Activated T-helper 1 cell treated with anti-CD3 and anti-CD28 coated beads, Interleukin-12 subunit alpha, Interleukin-12 subunit beta, Interleukin-2, Interleukin-4 antibody, amounts not matched to agents 30 ng/mL and 10 ng/mL and 1 ng/mL, durations not matched to agents 14 hours and 24 hours and 36 hours (primary cell): ENCODE measurements at places on chromosomes 5 and 9.

DNA sequence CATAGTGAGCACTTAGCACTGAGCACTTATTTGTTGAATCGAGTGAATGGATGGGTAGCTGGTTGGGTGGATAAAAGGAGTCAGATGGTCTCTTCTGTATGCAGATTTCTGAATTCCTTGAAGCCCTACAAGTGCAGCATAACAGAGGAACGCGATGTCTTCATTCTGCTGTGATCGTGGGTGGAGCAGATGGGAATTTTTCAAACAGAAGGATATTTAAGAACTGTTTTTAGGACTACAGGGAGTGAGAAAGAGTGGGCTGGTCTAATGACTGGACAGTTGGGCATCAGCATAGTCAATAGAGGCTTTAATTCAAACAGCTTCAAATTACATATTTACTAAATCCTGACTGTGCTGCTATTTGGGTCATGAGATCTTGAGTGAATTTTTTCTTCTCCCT is 253.2 kb downstream of the CEMIP2 start:
- H3K36me3 ChIP-seq: no peaks in the 10 kb centered on the region
- H3K27me3 ChIP-seq: peaks cover 5% of the 10 kb centered on the region
- no peak overlapping the region for H3K27ac ChIP-seq
- DNase-seq: no peak
- no peaks in the 10 kb centered on the region for H3K4me1 ChIP-seq

DNA sequence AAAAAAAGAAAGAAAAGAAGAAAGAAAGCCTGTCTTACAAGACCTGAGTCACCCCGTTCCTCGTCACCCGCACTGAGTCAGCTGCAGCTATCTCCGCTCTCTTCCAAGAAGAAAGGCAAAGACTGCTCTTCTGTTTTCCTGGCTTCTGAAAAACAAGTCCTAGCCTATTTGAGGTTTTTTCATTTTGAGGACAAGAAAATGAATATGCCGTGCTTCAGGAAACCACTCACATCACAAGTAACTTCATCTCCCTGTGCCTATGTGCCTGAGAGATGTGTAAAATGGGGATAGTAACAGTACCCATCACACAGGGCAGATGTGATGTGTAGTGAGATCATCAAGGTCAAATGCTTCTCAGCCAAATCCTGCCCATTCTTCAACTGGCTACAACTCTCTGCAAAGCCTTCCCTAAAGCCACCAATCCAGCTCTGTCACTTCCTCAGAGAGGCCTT is 78.4 kb downstream of the GLDC start:
- peaks cover 26% of the 10 kb centered on the region for H3K4me1 ChIP-seq
- H3K27me3 ChIP-seq: peaks cover 6% of the 10 kb centered on the region
- H3K27ac ChIP-seq: peak overlapping the region; percentile 80
- peak; percentile 9 for DNase-seq

- H3K4me1 ChIP-seq: no peaks in the 10 kb centered on the region
- no peaks in the 10 kb centered on the region for H3K36me3 ChIP-seq
- DNase-seq: no peak
- no peaks in the 10 kb centered on the region for H3K27me3 ChIP-seq
- H3K4me3 ChIP-seq: no peak overlapping the region
Measured at GRCh38 chr5:92081958-92082712, 699.0 kb upstream of the ARRDC3 start.

DNA sequence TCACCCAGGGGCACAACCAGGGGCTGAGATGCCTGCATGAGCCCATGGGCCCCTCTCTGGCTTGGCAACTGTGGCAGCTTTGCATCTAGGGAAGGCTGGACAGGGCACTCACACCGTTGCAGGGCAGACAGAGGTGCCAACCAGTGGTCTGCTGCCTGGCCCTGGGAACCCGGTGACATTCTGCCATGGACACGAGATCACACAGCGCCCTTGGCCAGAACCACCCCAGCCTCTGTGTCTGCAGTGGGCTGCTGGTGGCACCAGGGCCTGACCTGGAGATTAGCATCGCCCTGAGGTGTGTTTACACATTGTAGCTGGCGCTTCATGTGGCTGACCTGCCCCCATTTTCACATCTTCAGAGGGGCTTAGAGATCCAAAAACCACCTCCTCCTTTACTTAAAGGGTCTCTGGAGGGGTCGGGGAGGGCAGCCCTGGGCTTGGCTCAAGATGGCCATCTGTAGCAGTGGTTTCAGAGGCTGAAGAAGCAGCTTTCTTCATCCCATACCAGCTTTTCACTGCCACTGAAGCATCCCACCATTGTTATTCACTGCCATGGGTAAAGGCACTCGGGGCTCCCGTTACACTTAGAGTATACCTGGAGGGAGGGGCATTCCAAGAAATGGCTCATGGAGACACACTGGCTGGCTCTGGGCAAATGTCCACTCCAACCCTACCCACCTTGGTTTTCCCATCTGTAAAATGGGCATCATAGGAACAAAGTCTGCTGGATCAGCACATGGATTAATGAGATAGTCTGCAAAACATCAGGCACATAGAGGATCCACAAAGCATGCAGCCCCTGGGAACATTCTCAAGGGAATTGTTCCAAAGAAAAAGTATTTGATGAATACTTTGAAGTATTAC is 11.4 kb downstream of the DCANP1 start:
- no peak for DNase-seq
- no peak overlapping the region for H3K4me3 ChIP-seq
- no peaks in the 10 kb centered on the region for H3K4me1 ChIP-seq
- no peaks in the 10 kb centered on the region for H3K36me3 ChIP-seq
- peaks cover 12% of the 10 kb centered on the region for H3K27me3 ChIP-seq
- H3K27ac ChIP-seq: no peak overlapping the region

GRCh38 chr5:138180183-138180782 is 1.4 kb downstream of the KIF20A start:
- DNase-seq: peak; percentile 16
- no peaks in the 10 kb centered on the region for H3K27me3 ChIP-seq
- H3K36me3 ChIP-seq: peaks cover 39% of the 10 kb centered on the region
- H3K27ac ChIP-seq: peak overlapping the region; percentile 59

DNA sequence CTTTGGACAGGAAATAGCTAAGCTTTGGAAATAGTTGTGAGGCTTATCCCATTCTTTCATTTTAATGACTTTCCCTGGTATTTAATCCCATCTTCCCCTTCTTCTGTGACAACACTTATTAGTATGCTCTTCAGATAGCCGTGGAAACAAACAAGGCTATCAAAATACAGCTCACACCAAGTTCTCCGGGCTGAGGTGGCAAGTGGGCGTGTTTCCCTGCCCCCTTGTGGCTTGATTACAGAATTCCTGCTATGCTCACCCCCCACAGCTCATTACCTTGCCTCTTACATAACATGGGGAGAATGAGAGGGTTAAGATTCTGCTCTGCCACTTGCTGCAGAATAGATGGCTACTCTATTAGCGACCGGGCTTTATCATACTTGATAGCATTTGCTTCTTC is 437.1 kb upstream of the TLE4 start:
- H3K36me3 ChIP-seq: no peaks in the 10 kb centered on the region
- H3K4me3 ChIP-seq: no peak overlapping the region
- no peak for DNase-seq
- no peaks in the 10 kb centered on the region for H3K27me3 ChIP-seq
- no peak overlapping the region for H3K27ac ChIP-seq

DNA sequence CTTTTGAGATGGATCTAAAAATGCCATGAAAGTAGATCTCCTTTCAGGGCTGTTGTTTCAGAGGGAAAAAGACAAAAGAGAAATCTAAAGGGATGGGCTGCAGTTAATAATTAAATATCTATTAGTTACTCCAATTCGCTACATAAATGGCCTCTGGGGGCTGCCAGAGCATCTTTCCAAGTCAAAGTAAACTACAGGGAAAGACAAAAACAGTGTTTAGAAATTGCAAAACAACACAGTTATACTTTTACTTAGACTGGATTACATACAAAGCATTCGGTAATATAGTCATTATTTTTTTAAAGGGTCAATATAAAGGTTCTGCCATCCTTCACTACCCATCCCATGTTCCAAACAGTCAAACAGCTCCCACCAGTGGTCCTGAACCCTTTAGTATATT is 853.5 kb upstream of the DMAC1 start:
- H3K27ac ChIP-seq: no peak overlapping the region
- H3K27me3 ChIP-seq: no peaks in the 10 kb centered on the region
- no peaks in the 10 kb centered on the region for H3K36me3 ChIP-seq
- H3K4me3 ChIP-seq: no peak overlapping the region

DNA sequence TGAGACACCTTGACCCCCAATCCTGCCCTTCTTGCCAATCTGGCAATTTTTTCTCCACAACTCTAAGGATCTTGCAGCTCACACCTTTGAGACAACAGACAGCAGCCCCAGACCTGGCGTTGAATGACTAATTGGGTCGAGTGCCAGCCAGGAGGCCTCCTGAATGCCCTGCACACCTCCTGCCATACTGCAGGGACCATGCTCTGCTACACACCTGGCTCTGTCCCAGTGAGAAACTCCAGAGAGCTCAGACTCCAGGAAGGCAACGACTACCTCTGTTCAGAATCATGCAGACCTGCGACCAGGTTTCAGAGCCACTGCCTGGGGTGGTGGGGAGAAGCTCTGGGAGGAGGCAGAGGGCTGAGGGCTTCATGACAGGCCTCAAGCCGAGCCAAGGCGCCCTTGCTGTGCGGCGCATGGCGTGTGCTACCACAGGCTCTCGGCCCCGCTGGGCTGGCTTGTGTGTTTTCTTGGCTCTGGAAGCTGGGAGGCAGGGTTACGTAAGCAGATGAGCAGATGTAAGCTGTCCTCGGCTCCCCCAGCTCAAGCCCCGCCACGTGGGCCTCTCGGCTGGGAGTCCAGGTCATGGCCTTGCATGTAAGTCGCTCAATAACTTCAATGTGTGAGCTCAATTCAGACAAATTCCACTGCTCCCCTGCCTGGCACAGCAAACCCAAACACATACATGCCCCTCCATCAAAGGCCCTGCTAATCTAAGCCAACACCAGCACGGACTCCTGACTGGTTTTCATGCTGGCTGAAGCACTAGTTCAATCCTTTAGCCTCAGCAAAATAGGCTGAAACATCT is 27.5 kb downstream of the B4GALT1 start:
- no peak overlapping the region for H3K4me3 ChIP-seq
- no peaks in the 10 kb centered on the region for H3K27me3 ChIP-seq
- peak overlapping the region; percentile 78 for H3K27ac ChIP-seq
- peaks cover 21% of the 10 kb centered on the region for H3K36me3 ChIP-seq
- DNase-seq: no peak
- peaks cover 76% of the 10 kb centered on the region for H3K4me1 ChIP-seq

- peaks cover 2% of the 10 kb centered on the region for H3K36me3 ChIP-seq
- no peak overlapping the region for H3K27ac ChIP-seq
- H3K4me3 ChIP-seq: no peak overlapping the region
- DNase-seq: no peak
Measured at GRCh38 chr5:55481293-55481855, 53.4 kb downstream of the PLPP1 start.

GRCh38 chr5:96091874-96092273 is 130.2 kb upstream of the ELL2 start:
- H3K4me1 ChIP-seq: no peaks in the 10 kb centered on the region
- no peak for DNase-seq
- H3K27me3 ChIP-seq: no peaks in the 10 kb centered on the region
- no peaks in the 10 kb centered on the region for H3K36me3 ChIP-seq
- no peak overlapping the region for H3K4me3 ChIP-seq

- no peaks in the 10 kb centered on the region for H3K36me3 ChIP-seq
- no peak overlapping the region for H3K27ac ChIP-seq
- no peak for DNase-seq
- H3K27me3 ChIP-seq: peaks cover 13% of the 10 kb centered on the region
- no peaks in the 10 kb centered on the region for H3K4me1 ChIP-seq
- H3K4me3 ChIP-seq: no peak overlapping the region
Measured at GRCh38 chr9:90991953-90992352, 190.3 kb downstream of the SYK start.

DNA sequence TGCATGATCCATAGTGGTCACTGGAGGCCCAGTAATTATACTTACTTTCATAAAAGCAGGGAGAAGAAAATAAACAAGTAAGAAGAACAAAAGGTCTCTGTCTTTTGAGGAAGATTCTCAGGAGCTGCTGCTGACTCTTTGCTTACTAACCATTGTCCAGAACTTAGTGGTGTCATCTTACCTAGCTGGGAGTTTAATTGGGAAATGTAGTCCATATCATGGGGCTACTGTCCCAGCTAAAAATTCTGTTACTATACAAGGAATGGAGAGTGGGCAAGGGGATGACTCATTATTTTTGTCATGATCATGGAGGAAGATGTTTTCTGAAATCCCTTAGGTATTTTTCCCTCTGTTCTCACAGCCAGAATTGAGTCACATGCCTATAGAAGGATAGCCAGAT is 639.3 kb downstream of the MTRR start:
- no peak for DNase-seq
- H3K27me3 ChIP-seq: no peaks in the 10 kb centered on the region
- no peak overlapping the region for H3K27ac ChIP-seq
- H3K36me3 ChIP-seq: no peaks in the 10 kb centered on the region
- H3K4me3 ChIP-seq: no peak overlapping the region

- DNase-seq: no peak
- no peaks in the 10 kb centered on the region for H3K36me3 ChIP-seq
- no peaks in the 10 kb centered on the region for H3K27me3 ChIP-seq
- no peaks in the 10 kb centered on the region for H3K4me1 ChIP-seq
- H3K4me3 ChIP-seq: no peak overlapping the region
Measured at GRCh38 chr5:118679264-118679940, 308.9 kb downstream of the DTWD2 start.

GRCh38 chr9:136436055-136436634 is 3.5 kb downstream of the INPP5E start:
- H3K36me3 ChIP-seq: peaks cover 3% of the 10 kb centered on the region
- H3K4me3 ChIP-seq: peak overlapping the region; percentile 88
- H3K4me1 ChIP-seq: peaks cover 18% of the 10 kb centered on the region
- H3K27ac ChIP-seq: no peak overlapping the region

- peak overlapping the region; percentile 29 for H3K27ac ChIP-seq
- no peaks in the 10 kb centered on the region for H3K27me3 ChIP-seq
- DNase-seq: peak; percentile 64
- no peaks in the 10 kb centered on the region for H3K36me3 ChIP-seq
- H3K4me3 ChIP-seq: no peak overlapping the region
Measured at GRCh38 chr9:137021979-137022661, 5.9 kb downstream of the ABCA2 start.

- DNase-seq: no peak
- H3K27me3 ChIP-seq: no peaks in the 10 kb centered on the region
- no peaks in the 10 kb centered on the region for H3K36me3 ChIP-seq
- no peak overlapping the region for H3K4me3 ChIP-seq
- no peaks in the 10 kb centered on the region for H3K4me1 ChIP-seq
Measured at GRCh38 chr5:155532621-155533311, 519.2 kb downstream of the KIF4B start.

DNA sequence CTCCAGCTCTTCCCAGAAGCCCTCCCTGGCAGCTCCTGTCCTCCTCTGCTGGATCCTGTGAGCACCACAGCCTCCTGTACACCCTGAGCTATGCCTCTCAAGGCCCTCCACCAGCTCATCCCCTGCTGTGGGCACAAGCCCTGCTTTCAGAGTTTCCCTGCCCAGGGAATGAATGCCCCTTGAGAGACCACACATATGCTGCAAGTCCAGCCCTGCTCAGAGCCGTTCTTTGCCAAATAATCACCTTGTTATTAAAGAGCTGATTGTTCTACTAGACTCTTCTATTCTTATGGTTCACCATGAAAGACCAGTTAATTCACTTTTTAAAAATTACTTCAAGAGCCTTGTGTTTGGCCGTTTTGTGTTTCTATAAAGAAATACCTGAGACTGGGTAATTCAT is 121.5 kb downstream of the MVB12B start:
- no peak for DNase-seq
- H3K4me1 ChIP-seq: peaks cover 5% of the 10 kb centered on the region
- no peak overlapping the region for H3K4me3 ChIP-seq
- no peaks in the 10 kb centered on the region for H3K36me3 ChIP-seq
